ENCODE measurements at places on chromosomes 2 and 18.

GRCh38 chr2:152594022-152594766, 123.1 kb downstream of the PRPF40A start:
- no peak for DNase-seq

DNA sequence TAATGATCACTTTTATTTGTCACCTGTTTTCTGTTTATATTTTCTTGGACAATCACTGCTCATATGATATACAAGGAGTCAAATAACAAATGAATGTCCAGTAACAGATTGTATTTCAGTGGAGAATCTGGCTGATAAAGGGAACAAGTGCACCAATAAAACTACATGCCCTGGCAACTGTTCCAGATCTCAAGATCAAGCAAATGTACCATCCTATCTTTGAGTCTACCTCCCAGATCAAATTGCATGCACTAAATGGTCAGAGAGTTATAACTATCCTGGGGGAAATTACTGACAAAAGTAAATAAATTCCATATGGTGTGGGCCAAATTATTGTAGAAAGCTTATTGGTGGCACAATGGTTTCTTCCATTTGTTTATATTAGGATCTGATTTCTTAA, 452.8 kb downstream of the MBD2 start:
- DNase-seq, result no peak

DNA sequence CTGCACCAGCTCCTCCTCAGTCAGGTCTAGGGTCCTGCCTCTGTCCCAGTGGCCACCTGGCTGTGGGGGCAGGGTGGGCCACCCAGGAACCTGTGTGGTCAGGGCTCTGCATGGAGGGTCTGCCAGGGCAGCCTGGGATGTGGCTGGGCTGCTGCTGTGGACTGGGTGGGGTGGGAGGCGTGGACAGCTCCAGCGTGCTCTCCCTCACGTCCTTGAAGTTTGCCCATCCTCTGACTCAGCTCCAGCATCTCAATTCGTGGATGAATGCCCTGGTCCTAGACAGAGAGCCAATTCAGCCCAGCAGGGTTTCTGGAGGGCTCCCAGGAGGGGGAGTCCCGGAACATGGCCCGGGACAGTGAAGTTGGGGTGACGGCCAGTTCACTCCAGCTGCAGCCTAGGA, 64.3 kb upstream of the EPAS1 start:
- no peak for DNase-seq

DNA sequence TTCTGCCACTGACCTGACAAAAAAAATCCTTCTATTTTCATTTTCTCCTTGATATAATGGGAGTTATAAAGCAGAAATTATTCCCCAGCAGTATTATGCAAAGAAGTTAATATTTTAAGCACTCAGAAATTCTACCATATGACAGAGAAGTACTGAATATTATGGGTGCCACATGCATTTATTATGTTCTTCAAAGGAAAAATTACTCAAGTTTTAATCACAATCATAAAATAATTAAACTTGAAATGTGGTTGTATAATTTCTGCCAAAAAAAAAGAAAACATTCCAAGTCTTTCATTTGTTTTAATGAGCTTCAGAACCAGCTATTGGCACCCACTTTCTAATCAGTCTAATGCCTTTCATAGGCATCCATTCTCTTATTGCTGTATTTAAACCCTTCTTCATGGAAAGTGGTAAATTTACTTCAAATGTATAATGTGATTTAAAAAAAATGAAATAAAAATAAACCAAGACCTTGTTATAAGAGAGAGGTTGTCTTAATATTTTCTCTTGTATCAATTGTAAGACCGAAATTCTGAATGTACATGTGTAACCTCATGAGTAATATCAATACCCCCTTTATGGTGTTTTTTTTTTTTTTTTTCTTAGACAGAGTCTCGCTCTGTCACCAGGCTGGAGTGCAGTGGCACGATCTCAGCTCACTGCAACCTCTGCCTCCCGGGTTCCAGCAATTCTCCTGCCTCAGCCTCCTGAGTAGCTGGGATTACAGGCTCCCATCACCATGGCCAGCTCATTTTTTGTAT, 302.3 kb downstream of the IRS1 start:
- DNase-seq, result no peak

GRCh38 chr2:25596516-25597244, 76.7 kb downstream of the DTNB start:
- no peak for DNase-seq

- DNase-seq, result no peak
These were observed 436.2 kb downstream of the SUCLG1 start for GRCh38 chr2:84022810-84023431.

GRCh38 chr18:32550963-32551362, 80.3 kb upstream of the GAREM1 start:
- no peak for DNase-seq

DNA sequence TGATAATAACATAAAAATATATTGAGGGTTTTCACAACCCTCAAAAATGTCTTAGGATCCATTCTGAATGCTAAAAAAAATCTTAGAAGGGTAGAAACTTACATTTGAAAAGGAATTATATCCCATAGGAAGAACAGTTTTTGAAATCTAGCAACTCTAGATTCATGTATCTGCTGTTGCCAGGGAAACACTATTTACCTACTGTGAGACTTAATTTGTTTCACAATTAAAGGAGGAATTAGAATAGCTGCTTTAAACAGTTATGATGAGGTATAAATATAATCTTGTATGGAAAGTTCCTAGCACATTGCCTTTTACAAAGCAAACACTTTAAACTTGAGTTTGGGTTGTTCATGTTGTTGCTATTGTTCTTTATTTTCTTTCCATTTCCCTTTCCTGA, 988.2 kb downstream of the SUCLG1 start:
- DNase-seq, result no peak

- no peak for DNase-seq
These were observed 16.3 kb downstream of the RAB12 start for GRCh38 chr18:8625461-8626092.

DNA sequence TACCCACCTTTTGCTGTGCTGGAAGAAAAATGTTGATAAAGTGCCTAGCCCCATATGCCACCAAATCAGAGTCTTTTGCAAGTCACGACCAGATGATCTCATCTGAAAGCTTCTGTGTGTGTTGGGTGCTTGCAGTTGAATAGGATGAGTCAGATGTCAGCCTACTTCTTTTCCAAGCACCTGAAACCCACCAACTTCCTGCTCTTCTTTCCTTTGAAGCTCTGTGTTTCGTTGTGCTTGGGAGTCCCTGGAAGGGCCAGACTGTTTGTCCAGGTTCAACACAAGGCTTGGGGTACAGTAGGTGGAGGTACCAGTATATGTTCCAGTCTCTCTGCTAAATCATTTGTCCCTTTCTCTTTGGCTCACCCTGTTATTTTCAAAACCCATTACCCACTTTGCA, 36.8 kb upstream of the LCLAT1 start:
- DNase-seq, result no peak

GRCh38 chr18:23867006-23867405, 147.5 kb upstream of the TTC39C start:
- no peak for DNase-seq

DNA sequence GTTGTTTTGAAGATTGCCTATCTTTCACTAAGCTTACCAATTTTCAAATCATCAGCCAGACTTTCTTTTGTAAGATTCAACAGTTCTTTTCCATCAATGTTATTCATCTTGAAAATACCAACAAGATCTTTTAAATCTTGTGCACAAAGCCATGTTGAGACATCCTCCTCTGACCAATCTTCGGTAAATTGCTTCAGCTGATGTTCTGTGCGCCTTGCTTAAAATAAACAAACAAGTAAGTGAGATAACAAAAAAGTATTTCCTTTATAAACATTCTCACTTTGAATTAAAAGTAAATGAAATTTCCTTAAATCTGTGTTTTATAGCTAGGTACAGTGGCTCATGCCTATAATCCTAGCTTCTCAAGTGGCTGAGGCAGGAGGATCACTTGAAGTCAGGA, 30.3 kb downstream of the WDSUB1 start:
- no peak for DNase-seq

DNA sequence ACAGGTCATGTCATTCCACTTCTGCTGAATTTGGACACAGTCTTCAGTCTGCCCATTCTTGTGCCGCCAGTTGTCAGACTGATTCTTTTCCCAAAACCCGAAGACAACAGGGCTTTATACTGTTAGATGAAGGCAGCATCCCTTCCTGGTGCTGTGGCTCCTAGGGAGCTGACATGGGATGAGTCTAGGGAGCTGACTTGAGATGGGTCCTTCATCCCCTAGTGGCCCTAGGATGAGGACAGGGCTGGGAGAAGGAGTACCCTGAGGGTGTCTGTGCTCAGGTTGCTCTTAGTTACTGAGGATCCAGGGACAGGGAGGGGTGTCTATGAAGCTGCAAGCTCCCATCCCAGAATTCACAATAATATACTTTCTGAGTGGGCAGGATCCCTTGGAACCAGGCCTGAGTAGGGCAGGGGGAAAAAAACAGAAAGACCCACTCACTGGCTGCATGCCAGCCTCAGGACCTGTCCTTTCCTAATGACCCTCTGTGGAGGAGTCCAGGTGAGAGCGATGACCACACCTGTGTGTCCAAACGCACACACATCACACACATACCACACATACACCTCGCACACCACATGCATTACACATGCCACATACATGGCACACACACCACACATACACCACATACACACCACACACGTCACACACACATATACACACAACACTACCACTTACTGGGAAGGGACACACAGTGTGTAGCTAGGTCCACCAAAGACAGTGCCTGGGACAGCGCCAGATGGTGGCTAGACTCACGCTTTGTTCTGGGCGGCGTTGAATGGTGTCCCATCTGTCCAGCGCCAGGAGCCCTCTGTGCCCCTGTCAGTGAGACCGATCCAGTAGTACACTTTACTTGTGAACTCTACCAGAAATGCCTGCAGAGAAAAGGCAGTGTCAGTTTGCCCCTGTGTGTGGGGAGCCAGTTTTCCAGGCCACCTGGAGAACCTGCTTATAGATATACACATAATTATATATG, 11.1 kb downstream of the CLEC4F start:
- no peak for DNase-seq

DNA sequence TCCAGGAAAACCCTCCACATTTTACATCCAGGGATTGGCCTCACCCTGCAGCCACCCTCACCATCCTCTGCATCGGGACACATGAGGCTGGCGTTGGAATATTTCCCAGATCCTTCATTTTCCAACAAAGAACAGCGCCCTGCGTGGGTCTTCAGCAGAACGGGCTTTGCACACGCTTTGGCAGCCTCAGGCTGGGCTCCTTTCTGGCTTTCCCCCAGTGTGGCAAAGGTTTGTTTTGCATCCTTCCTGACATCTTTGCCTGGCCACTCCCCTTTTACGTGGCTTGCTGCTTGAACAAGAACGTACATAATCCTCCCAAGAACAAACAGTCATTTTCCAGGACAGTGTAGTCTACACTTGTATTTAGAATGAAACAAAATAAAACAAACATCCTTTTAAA, 25.6 kb upstream of the GREB1 start:
- no peak for DNase-seq

DNA sequence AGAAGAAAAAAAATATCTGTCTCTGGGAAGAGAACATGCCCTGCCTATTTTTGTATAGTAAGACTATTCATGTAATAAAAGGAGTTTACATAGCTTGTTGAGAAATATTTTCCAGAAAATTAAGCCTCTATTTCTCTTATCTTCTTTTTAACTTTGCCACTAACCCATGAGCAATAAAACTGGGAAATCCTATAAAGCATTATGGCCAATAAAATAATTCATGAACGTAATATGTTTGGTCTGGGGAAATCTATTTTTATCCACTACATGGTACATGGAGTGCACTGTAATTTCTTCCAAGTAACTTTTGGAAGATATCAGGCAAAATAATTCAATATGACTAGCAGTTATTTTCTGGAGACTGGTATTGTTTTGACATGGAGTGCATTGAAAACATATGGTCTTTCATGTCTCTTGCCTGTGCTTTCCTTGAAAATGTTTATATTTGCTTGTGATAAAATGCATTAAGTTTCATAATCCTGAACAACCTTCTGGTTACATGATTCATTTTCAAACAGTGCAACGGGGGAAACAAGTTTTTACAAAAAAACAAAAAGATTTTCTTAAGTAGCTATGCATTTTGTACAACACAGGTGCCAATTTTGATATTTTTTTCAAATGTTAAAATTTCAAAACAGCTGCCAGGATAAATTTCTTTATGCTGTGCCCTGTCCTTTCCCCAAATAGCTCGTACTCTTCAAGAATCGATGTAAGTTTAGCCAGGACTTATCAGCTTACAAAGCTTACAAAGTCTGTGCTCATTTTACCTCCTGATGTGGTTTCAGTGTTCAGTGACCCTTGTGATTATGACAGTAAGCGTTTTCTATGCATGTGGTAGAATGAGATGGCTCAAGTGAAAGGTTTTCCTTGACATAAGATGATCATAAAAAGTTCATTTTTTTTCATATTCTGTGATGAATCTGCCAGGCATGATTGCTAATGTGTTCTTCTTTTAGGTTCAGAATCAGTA, 194.5 kb downstream of the UBE2E3 start:
- DNase-seq, result no peak

- DNase-seq, result no peak
These were observed 72.3 kb upstream of the ATG16L1 start for GRCh38 chr2:233178994-233179847.

DNA sequence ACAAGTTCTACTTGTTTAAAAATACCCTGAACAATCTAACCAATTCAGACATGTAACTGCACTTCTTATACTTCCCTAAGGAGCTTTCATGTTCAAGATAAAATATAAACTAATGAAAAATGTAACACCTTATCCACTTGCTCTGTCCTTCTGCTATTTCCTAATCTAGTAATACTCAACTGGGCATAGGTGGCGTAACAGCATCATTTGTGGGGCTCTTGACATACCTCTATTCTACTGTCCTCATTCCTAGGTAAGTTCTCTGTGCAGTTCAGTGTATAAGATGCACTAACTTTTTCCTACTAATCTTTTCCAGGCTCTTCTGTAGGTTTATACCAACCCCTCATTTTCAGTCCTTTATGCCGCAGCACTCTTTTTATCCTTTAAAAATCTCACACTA, 36.7 kb downstream of the PRKD3 start:
- DNase-seq, result no peak

DNA sequence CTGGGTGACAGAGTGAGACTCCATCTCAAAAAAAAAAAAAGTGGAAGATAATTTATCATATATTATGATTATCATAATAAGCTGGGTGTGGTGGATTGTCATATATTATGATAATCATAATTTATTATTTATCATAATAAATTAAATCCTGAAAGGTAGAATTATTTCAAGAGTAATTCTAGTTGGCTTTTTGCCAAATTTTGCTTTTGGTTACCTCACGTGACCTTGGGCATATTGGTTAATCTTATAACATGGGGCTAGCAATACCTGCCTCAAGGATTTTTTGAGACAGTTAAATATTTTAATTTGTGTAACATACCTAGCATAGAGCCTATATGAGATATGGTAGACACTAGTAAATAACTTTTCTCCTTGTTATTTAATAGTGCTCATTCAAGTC, 111.3 kb upstream of the TTC27 start:
- no peak for DNase-seq

Measured in activated CD8-positive, alpha-beta memory T cell treated with anti-CD3 and anti-CD28 coated beads for 1 hour (primary cell).